Central memory CD8-positive, alpha-beta T cell (primary cell): ENCODE measurements at places on chromosomes 1 and 21.
A peak's percentile ranks its signal among the peaks of the same experiment; 100 is the strongest.

- no peak for DNase-seq
These were observed 49.2 kb downstream of the ASH1L start for GRCh38 chr1:155513300-155513916.

- peak; percentile 43 for DNase-seq
These were observed 458 bp upstream of the ALPL start for GRCh38 chr1:21508580-21509350.

DNA sequence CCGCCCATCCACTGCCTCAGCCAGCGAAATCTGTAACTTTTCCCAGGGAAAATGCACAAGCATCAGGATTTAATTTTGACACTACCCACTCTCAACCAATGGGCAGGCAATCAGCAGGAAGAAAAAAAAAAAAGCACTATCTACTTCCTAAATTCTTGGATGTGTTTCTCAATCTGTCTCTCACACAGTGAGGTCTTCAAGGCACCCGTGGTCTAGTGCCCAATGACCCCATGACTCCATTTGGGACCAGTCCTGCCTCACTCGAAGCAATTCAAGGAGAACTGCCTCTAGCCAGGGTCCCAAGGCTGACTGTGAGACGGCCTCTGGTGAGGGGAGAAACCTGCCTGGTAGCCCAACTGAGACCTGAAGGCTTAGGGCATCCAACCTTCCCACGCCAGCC, 35.9 kb downstream of the CSF1 start:
- no peak for DNase-seq

DNA sequence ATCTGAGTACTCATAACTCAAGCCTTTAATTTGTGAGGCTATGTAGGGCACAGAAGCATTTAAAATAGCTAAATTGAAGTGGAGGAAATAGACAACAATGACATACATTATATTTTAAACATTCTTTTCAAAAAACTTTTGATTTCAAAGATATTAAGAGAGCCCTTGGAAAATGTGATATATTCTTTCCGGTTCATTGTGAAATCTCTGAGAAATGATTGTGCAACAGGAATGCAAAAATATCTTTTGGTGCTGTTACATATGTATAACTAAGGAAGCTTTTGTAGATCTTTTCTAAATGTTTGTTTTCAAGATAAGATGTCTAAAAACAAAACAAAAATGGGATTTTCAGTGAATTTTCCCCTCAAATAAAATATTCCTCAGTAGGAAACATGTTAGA, 185.2 kb downstream of the LEPR start:
- DNase-seq, result no peak

GRCh38 chr1:155005076-155006011, 2.7 kb downstream of the ZBTB7B start:
- no peak for DNase-seq

DNA sequence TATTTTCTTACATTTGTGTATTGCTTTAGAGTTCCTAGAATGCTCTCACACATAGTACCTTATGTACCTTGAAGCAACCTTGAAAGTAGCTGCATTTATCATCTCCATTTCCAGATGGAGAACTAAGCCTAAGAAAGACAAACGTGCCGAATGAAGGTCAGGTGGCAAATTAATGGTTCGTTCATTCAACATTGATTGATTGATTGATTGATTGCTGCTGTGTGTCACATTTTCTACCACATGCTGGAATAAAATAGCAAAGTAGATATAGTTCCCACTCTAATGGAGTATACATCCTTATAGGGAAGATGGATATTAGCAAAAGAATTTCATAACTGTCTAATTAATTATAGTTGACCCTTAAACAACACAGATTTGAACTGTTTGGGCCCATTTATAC, 172.2 kb downstream of the SDCCAG8 start:
- no peak for DNase-seq

DNA sequence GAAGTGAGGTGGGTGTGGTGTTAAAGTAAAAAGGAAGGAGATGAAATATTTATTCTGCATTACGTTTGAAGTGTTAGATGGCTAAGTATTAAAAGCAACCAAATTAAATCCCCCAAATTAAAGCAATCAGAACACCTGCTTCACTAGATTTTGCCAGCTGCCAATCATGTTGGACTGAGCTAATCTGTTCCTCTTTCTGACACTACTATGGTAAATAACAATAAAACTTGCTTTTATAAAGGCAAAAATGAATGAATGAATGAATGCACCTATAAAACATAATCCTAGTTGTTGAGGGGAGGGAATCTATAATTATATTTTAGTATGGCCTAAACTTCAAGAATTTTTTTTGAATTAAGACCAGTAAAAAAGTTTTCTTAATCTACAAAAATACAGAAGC, 51.0 kb downstream of the RAB3GAP2 start:
- no peak for DNase-seq

DNA sequence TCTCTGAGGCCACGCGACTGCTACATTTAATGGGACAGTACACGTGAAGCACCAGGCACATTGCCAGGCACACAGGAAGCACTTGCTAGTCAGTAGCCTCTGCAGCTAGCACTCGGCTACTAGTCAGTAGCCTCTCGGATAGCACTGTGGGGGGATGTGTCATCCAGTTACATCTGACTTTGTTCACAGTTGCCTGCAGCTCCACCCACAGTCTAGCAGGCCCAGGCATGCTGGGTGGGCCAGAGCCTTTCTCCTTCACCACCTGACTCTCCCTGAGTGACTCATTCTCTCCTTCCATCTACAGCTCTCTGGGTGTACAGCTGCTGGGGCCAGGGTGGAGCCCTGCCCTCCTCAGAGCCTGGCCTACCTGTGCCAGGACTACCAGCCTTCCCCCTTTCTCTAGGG, 51.5 kb downstream of the PTPRF start:
- no peak for DNase-seq

DNA sequence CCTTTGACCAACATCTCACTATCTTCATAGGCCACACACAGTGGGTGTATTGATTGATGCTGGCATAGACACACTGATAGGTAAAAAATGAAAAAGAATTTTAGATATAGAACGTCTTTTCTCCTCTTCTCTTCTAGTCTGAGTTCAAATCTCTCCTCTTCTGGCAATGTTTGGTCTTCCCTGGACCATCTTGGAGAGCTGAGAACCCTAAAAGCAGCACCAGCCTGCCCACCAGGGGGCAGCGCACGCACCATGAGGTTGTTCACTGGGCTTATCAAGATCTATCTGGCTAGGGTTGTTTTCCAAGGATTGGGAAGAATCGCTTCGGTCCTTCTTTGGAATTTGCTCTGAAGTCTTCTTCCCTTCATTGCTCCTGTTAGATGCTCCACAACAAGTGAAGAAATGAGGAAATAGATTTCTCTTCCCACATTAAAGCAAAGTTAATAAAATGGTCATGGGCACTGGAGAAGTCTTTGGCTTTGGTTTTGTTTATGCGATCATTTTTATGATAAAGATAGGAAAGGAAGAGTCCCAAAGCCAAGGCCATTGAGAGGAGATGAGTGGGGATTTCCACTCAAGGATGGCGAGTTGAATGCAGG, 104.0 kb upstream of the OLIG2 start:
- peak; percentile 18 for DNase-seq

- DNase-seq, result no peak
These were observed 746.9 kb upstream of the ADGRL2 start for GRCh38 chr1:81053826-81054225.
